Activated naive CD4-positive, alpha-beta T cell treated with anti-CD3 and anti-CD28 coated beads, Interleukin-2, amount 50 U/mL, for 16 hours (primary cell): ENCODE measurements at places on chromosomes 3 and 15.

DNA sequence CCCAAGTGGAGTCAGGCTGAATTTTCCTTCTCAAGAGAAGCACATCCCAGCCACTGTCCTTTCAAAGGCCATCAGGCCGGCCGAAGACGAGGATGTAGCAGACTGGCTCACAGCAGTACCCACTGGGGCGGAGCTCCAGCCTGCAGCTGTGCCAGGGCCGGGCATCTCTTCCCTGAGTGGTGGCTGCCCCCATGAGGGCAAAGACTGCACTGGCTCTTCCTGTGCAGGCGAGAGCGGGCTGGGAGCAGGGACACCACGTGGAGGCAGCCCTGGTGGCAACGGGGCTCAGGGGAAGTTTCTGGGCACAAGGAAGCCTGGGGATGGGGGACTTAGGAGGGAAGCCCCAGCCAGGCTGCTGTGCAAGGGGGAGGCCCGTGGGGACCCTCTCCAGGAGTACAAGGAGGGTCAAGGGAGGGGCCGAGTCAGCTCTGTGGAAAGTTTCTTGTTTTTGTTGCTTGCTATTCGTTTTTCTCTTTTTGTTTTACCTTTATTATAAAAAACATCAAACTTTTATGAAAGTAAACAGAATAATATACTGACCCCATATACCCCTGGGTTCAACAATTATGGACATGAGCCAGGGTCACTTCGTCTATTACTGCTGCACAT is 66.1 kb downstream of the RPN1 start:
- DNase-seq = peak; percentile 48

DNA sequence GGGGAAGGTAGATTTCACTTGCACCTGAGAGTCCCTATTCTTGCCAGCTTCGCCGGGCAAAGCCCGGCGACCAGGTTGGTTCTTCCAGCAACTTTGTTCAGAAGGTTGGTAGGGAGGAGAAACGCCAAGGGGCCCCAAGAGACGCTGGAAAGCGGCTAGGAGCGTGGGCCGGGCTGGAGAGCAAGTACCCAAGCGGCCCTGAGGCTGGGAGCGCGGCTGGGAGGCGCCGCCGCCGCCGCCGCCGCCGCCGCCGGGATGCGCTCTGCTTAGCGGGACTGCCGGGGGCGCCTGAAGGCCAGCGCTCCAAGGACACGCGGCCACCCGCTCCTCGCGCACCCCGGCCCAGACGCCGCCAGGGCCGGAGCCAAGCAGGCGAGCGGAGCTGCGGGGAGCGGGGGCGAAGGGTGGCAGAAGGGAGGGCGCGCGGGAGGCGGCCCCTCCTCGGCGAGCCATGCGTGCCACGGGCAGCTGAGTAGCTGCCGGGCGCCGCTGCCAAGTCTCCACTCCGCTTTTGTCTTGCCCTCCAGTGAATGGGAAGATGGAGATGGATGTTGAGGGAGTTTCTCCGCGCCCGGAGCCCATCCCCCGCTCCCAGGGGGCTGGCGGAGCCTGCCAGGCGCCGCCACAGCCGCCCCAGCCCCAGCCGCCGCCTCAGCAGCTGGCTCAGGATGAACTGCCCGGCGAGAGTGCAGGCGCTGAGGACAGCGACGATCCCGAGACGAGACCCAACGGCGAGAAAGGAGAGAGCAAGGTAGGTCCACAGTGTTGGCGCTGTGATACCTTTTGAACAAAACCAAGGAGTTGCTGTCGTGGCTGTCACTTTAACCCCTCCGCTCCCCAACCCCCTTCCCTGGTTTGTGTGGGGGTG is 227.4 kb upstream of the AZI2 start:
- DNase-seq = peak; percentile 8

GRCh38 chr3:15071699-15072098 is 6.6 kb upstream of the MRPS25 start:
- no peak for DNase-seq

- DNase-seq = no peak
These were observed 13.3 kb downstream of the SEMA3G start for GRCh38 chr3:52431459-52432223.

- DNase-seq = no peak
These were observed 218.1 kb downstream of the NAALADL2 start for GRCh38 chr3:175077216-175077615.

- no peak for DNase-seq
These were observed 47.3 kb downstream of the PPCDC start for GRCh38 chr15:75070674-75071073.

DNA sequence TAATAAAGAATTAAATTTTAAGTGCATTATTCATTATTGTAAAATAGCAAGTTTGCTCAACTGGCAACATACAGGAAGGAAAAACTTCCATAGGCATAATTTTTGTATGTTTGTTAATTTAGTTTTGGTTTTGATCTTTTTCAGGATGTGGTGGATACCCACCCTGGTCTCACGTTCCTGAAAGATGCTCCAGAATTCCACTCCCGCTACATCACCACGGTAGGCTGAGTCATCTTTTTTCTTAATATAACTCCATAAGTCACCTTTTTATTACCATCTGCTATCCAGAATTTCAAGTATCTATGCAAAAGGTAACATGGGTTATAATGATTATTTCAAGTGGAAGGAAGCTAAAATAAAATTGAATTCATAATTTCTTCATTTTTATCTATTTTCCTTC is 104.8 kb downstream of the PPP2R3A start:
- no peak for DNase-seq

DNA sequence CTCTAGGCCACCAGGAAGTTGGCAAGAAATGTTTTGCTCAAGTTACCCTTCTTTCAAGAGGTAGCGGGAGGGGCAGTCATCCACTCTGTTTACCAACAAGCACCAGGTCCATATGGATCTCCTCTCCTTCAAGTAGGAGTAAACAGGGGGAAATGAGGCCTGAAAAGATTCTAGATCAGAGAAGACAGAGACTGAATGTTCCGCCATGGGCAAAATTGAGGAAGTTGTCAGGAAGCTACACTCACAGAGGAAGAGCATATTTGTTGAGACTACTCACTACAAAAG is 81.6 kb downstream of the KLF15 start:
- no peak for DNase-seq

GRCh38 chr15:97482521-97482920 is 478.0 kb upstream of the ARRDC4 start:
- no peak for DNase-seq

- no peak for DNase-seq
These were observed 312.1 kb downstream of the SOX2 start for GRCh38 chr3:182023843-182024242.

DNA sequence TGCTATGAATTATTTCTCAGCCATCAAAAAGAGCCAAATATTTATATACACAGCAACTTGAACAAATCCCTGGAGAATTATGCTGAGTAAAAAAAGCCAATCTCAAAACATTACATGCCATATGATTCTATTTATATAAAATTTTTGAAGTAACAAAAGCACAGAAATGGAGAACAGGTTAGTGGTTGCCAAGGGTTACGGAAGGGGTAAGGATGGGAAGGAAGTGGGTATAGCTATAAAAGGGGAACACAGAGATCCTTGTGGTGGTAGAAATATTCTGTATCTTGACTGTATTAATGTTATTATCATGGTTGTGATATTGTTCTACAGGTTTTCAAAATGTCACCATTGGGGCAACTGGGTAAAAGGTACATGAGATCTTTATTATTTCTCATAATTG is 62.3 kb upstream of the ASB14 start:
- DNase-seq = no peak

- DNase-seq = no peak
These were observed 228.3 kb upstream of the ZBTB20 start for GRCh38 chr3:115375362-115375761.

DNA sequence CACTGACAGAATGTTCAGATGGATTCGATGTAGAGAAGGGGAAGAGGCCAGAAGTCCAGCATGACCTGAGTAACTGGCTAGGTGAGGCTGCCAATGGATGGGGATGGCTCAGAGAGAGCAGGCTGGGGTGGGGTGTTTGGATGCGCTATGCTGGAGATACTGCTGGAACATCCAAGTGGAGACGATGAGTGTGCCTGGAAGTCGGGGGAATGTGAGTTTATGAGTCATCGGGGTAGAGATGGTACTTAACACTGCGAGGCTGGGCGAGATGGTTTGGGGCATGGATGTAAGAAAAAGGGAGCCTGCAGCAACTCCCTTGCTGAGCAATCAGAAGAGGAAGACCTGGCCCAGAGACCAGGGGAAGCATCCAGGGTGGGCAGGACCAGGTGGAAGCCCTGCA is 180.7 kb downstream of the SLCO3A1 start:
- no peak for DNase-seq
